ENCODE measurements at places on chromosomes 4 and X. TPM values are rescaled to one million over a fixed set of nuclear protein-coding genes. Genes with fewer than 3 reads are reported as not detected.

GRCh38 chrX:135737366-135738071 lies 24.1 kb downstream of the CT45A1 start:
- H3K4me1 ChIP-seq, result no peaks in the 10 kb centered on the region
- DNase-seq, result no peak
- no peaks in the 10 kb centered on the region for H3K36me3 ChIP-seq
- no peak overlapping the region for H3K4me3 ChIP-seq

DNA sequence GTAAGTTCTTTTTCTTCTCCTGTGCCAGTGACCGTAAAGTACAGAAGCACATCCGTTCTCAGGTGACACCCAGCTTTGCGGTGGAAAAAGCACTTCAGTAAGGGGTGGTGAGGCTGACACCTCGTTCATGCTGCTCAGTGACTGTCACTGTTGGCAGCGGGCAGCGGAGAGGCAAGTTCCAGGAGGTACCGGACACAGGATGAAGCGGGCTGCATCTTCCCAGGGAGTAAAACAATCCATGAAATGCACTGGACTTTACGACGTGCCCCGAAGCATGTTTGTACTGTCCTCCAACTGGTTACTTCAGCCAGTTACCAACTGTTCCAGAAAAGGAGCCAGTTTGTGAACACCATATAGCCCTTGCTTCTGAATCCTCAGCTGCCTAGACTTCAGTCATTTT lies 110.7 kb downstream of the ZNF827 start:
- H3K36me3 ChIP-seq, result peaks cover 39% of the 10 kb centered on the region
- H3K4me1 ChIP-seq, result peaks cover 17% of the 10 kb centered on the region
- no peaks in the 10 kb centered on the region for H3K27me3 ChIP-seq
- H3K27ac ChIP-seq, result peak overlapping the region; percentile 14
- H3K4me3 ChIP-seq, result no peak overlapping the region
- no peak for DNase-seq

GRCh38 chr4:53490965-53491622 lies 100.2 kb downstream of the LNX1 start:
- H3K4me1 ChIP-seq, result peaks cover 7% of the 10 kb centered on the region
- H3K27me3 ChIP-seq, result no peaks in the 10 kb centered on the region
- DNase-seq, result no peak
- peak overlapping the region; percentile 84 for H3K27ac ChIP-seq
- H3K4me3 ChIP-seq, result no peak overlapping the region
- peaks cover 19% of the 10 kb centered on the region for H3K36me3 ChIP-seq

- H3K27ac ChIP-seq, result no peak overlapping the region
- H3K4me3 ChIP-seq, result no peak overlapping the region
- H3K36me3 ChIP-seq, result no peaks in the 10 kb centered on the region
- peaks cover 78% of the 10 kb centered on the region for H3K4me1 ChIP-seq
- H3K27me3 ChIP-seq, result no peaks in the 10 kb centered on the region
Measured at GRCh38 chrX:133374874-133375387, 40.4 kb downstream of the GPC4 start.

GRCh38 chrX:37873220-37873619 lies 25.8 kb upstream of the DYNLT3 start:
- H3K36me3 ChIP-seq, result no peaks in the 10 kb centered on the region
- no peaks in the 10 kb centered on the region for H3K4me1 ChIP-seq
- H3K4me3 ChIP-seq, result no peak overlapping the region
- H3K27me3 ChIP-seq, result no peaks in the 10 kb centered on the region
- no peak for DNase-seq

DNA sequence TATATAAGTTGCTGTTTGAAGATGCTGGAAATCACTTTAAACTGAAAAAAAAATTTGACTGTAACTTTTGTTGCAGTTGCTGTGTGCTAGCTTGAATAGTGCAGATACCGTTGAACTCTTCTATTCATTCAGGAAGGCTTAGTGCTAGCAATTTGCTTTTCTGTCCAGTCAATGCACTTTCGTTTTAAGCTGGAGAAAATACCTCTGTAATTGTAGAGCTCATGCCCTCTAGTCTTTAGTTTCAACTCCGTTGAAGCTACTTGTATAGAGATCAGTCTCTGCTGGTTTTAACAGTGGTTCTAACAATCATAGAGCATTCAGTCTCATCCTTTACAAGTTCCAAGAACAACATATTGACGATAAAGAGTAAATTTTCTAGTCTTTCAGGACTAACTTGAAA lies 49.0 kb upstream of the TRPC3 start:
- H3K4me3 ChIP-seq, result no peak overlapping the region
- H3K36me3 ChIP-seq, result no peaks in the 10 kb centered on the region
- H3K4me1 ChIP-seq, result no peaks in the 10 kb centered on the region
- peaks cover 54% of the 10 kb centered on the region for H3K27me3 ChIP-seq
- H3K27ac ChIP-seq, result no peak overlapping the region

DNA sequence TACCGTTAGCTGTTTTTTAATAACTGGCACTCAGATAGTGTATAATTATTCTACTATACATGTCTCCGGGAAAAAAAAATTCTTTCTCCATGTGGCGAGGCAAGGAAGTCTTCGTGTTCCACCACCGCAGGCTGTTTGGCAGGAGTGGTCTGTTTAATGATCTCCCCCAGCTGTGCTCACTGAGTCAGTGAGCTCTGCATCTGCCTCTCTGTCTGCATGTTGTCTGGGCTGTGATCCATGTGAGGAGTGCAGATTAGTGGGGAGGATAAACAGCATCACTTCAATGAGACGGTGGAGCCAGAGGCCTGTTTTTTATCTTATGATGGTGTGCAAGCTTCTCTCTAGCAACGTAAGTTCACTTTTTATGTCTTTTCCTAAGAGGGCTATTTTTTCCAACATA lies 69.8 kb downstream of the RPS3A start:
- H3K4me3 ChIP-seq, result no peak overlapping the region
- peak overlapping the region; percentile 57 for H3K27ac ChIP-seq
- peak; percentile 23 for DNase-seq
- H3K4me1 ChIP-seq, result peaks cover 39% of the 10 kb centered on the region
- H3K36me3 ChIP-seq, result peaks cover 17% of the 10 kb centered on the region

DNA sequence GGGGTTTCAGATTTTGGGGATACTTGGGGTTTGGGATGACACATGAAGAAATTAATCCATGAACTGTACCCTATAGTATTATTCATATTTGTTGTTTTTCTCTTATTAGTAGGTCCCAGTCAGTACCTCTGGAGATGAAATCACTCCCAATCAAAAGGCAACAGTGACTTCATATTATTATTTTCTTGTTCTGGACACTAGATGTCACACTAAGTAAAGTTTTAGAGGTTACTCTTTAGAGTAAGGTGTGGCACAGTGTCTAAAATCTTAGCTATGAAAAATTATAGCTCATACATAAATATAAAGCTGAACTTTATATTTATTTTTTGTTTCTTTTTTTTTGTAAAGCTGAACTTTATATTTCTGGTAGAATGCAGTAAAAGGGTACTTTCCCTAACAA lies 35.1 kb downstream of the FAM114A1 start:
- H3K4me1 ChIP-seq, result peaks cover 8% of the 10 kb centered on the region
- H3K36me3 ChIP-seq, result peaks cover 24% of the 10 kb centered on the region
- no peaks in the 10 kb centered on the region for H3K27me3 ChIP-seq
- H3K27ac ChIP-seq, result no peak overlapping the region
- DNase-seq, result no peak

DNA sequence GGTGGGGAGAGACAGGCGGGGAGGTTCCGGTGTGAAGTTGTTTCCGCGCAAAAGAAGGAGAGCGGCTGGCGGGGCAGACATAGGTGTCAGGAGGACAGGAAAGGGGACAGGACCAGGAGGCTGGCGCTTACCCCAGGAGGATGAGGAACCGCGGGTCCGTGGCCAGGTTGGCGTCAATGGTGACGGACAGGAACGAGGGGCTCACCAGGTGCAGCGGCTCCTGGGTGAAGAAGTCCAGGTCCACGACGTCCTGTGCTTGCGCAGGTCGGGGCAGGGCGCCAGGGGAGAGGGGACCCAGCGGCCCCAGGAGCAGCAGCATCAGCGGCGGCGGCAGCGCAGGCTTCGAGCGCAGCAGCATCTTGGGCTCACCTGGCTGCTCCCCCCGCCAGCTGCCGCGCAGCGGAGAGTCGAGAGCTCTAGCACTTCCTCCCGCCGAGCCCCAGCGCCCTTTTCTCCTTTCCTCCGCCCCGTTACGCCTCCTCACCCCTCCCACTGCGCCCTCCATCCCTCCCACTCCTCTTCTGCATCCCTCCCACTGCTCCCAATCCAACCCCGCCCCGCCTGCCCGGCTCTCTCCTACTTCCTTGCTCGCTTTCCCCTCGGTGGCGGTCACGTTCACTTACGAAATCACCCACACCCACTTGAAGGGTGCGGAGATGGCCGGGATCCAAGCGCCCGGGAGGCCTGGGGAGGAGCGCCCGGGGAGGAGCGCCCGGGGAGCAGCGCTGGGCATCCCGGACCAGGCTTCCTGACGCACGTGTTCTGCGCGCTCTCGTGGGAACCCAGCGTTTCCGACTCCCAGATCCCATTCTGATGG lies at the start of gene HPSE:
TSS of gene HPSE (minus strand) at position 424 of the 817 bp plus-strand sequence. CDS start at position 358, 66 bp downstream.
- H3K4me1 ChIP-seq, result peaks cover 2% of the 10 kb centered on the region
- no peak within 1 kb of the TSS for H3K27ac ChIP-seq
- H3K36me3 ChIP-seq, result no peaks in the 10 kb centered on the region
- peak; percentile 40 for DNase-seq

GRCh38 chr4:36138220-36138619 lies 106.1 kb downstream of the ARAP2 start:
- no peak for DNase-seq
- H3K27ac ChIP-seq, result no peak overlapping the region
- no peak overlapping the region for H3K4me3 ChIP-seq
- H3K4me1 ChIP-seq, result peaks cover 9% of the 10 kb centered on the region
- H3K27me3 ChIP-seq, result no peaks in the 10 kb centered on the region

DNA sequence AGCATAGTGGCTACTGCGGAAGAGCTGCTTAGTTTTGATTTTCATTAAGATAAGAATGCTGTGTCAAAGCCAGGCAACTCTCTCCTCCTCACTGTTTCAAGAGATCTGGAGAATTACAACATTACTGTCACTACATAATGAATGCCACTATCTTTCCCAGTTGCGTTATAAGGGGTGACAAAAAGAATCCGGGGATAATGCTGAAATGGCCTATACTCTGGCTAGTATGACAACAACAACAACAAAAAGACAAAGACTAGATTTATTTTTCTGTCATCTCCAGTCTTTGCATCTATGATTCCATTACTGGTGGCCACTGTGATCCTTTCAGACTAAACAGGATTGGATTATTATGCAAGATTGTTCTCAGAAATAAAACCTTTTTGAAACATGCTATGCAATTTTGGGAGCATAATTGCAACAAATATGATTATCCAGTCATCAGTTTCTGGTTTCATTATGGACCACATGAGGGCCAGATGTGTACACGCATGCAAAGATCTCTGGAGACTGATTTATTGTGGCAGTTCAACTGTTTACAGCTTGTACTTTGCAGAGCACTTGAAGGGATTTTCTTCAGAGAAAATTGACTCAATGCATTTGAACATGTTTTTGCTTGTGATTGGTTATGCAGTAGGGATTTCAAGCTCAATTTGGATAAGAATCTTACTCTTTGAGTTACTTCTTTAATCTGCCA lies 31.1 kb upstream of the SPANXB1 start:
- H3K36me3 ChIP-seq, result peaks cover 2% of the 10 kb centered on the region
- H3K4me3 ChIP-seq, result no peak overlapping the region
- DNase-seq, result no peak
- no peaks in the 10 kb centered on the region for H3K27me3 ChIP-seq
- peak overlapping the region; percentile 76 for H3K27ac ChIP-seq

DNA sequence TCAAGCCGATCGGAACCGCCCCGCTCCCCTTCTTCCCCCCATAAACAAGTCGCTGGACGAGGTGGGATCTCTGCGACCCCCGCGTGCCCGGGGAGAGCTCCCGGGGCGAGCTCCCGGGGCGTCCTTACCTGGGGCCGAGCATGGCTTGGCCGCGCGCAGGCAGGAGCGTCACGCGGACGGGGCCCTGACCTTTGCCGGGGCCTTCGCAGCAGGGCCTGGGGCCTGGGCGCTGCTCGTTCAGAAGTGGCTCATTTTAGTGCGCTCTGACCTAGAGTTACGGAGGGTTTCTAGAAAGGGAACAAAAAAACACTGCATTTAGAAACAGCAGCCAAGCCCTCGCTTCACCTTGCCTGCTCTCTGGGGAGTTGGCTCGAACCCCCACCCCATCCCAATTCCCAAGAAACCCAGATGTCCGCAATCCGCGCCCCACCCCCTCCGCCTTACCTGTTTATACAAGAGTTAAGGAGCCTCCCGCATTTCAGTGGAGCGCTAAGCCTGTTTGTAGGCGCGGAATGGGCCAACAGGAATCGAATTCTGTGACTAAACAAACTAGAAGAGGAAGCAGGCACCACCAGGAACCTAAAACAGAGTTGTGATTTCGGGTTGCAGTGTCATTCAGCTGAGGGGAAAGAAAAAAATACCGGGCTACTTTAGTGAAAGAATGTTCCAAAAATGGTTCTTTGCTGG lies 814 bp upstream of the RBM47 start:
- no peaks in the 10 kb centered on the region for H3K36me3 ChIP-seq
- H3K4me3 ChIP-seq, result peak overlapping the region; percentile 90
- H3K27ac ChIP-seq, result peak overlapping the region; percentile 98
- peaks cover 5% of the 10 kb centered on the region for H3K27me3 ChIP-seq

- H3K27ac ChIP-seq, result no peak overlapping the region
- no peaks in the 10 kb centered on the region for H3K36me3 ChIP-seq
- H3K27me3 ChIP-seq, result peaks cover 39% of the 10 kb centered on the region
- H3K4me3 ChIP-seq, result peak overlapping the region; percentile 69
Measured at GRCh38 chrX:73215246-73215645, 595 bp upstream of the NAP1L2 start.

DNA sequence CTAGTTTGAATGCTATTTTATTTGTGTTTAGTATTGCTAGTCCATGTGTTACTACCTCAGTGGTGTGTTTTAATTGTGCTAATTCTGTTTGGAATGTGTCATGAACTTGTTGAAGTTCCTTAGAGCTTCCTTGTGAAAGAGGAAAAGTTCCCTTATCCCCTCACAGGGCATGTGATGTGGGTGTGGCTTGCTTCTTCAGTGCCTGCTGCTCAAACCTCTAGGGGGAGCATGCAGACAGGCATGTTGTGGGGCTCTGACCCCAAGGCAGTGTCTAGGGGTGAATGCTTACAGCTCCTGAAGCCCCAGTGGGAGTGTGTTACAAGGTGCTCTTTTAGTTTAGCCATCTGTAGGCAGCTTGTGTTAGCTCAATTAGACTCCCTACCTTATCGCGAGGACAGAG lies 86.5 kb downstream of the MAGED4 start:
- no peaks in the 10 kb centered on the region for H3K36me3 ChIP-seq
- H3K4me3 ChIP-seq, result no peak overlapping the region
- no peak for DNase-seq
- H3K4me1 ChIP-seq, result no peaks in the 10 kb centered on the region

DNA sequence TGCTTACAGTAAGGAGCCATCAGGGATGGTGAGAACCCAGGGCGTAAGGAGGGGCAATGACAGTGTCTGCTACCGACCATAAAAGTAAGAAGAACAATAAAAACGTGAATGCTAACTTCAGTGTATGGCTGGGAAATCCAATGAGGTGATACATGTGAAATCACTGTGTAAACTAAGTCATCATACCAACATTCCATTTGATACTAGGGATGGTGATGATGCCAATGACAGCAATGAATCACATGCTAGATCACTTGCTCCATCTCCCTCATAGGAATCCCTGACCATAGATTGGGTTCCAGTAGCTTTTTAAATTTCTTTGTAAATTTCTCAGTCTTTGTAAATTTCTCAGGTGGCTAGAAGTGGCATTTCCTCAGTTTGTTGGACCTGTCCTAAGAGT lies 146.3 kb downstream of the SMIM20 start:
- no peaks in the 10 kb centered on the region for H3K36me3 ChIP-seq
- H3K4me1 ChIP-seq, result no peaks in the 10 kb centered on the region
- peaks cover 11% of the 10 kb centered on the region for H3K27me3 ChIP-seq
- no peak for DNase-seq
- no peak overlapping the region for H3K27ac ChIP-seq

ARMCX1 gene
- 24.8 TPM for total RNA-seq

ABLIM2 gene
- total RNA-seq, result 2.7 TPM

CLCN4 gene
- total RNA-seq, result 5.7 TPM

GLRB gene
- total RNA-seq, result 14.9 TPM

SYP gene
- total RNA-seq, result 0.33 TPM

EVC2 gene
- total RNA-seq, result 17.1 TPM

PAGE4 gene
- not detected for total RNA-seq

FAM236C gene
- total RNA-seq, result not detected

All from mesothelial cell of epicardium (in vitro differentiated cells).